CD8-positive, alpha-beta memory T cell (primary cell): ENCODE measurements at places on chromosomes 5 and 9.

GRCh38 chr5:83517072-83517687, 45.6 kb downstream of the VCAN start:
- H3K27ac ChIP-seq, result no peak overlapping the region
- no peaks in the 10 kb centered on the region for H3K36me3 ChIP-seq
- H3K27me3 ChIP-seq, result no peaks in the 10 kb centered on the region
- DNase-seq, result no peak
- H3K4me1 ChIP-seq, result no peaks in the 10 kb centered on the region

GRCh38 chr5:56126487-56127179, 106.5 kb downstream of the ANKRD55 start:
- H3K36me3 ChIP-seq, result no peaks in the 10 kb centered on the region
- no peak overlapping the region for H3K4me3 ChIP-seq
- peaks cover 47% of the 10 kb centered on the region for H3K4me1 ChIP-seq
- no peak for DNase-seq
- no peak overlapping the region for H3K27ac ChIP-seq
- no peaks in the 10 kb centered on the region for H3K27me3 ChIP-seq

- no peak for DNase-seq
- H3K27ac ChIP-seq, result no peak overlapping the region
- no peaks in the 10 kb centered on the region for H3K4me1 ChIP-seq
- H3K27me3 ChIP-seq, result no peaks in the 10 kb centered on the region
- no peaks in the 10 kb centered on the region for H3K36me3 ChIP-seq
Measured at GRCh38 chr5:35516271-35516670, 101.4 kb upstream of the SPEF2 start.

DNA sequence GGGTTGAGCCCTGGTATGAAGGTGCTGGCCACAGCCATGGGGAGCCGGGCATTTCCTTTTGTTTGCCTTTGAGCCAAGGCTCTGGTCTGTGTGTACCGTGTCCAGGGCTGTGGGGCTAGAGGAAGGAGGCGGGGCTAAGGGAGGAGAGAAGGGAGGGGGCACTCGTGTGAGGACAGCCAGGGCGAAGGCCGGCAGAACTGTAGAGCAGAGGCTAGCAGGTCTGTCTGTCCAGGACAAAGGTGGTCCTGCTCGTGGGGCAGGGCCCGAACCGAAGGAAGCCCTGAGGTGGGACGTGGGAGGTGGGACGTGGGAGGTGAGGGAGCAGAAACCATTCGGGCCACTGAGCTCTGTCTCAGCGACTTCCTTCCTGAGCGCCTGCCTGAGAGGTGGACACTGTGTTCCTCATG, 41.3 kb upstream of the TESK1 start:
- H3K36me3 ChIP-seq, result no peaks in the 10 kb centered on the region
- no peak for DNase-seq
- H3K27ac ChIP-seq, result no peak overlapping the region
- H3K4me1 ChIP-seq, result no peaks in the 10 kb centered on the region
- H3K4me3 ChIP-seq, result no peak overlapping the region

- DNase-seq, result no peak
- H3K27ac ChIP-seq, result no peak overlapping the region
Measured at GRCh38 chr5:64599226-64599625, 91.1 kb upstream of the SHISAL2B start.

DNA sequence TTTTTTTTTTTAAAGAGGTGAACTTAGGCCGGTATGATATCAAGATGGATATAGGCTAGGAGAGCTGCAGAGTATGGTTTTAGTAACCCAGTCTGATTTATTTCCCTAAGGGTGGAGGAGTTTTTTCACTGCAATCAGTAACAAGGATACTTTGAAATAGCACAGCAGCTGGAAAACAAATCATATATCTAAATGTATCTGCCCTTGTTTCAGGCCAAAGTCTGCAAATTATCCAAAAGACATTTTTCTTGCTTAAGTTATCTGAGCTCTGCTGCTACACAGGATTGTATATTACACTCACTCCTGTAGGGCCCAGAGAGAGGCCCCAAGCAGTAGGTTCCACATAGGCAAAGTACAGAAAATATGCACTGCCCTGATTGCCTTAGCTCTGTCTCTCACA, 222.4 kb downstream of the NTRK2 start:
- H3K27me3 ChIP-seq, result no peaks in the 10 kb centered on the region
- H3K4me1 ChIP-seq, result no peaks in the 10 kb centered on the region
- H3K4me3 ChIP-seq, result no peak overlapping the region

DNA sequence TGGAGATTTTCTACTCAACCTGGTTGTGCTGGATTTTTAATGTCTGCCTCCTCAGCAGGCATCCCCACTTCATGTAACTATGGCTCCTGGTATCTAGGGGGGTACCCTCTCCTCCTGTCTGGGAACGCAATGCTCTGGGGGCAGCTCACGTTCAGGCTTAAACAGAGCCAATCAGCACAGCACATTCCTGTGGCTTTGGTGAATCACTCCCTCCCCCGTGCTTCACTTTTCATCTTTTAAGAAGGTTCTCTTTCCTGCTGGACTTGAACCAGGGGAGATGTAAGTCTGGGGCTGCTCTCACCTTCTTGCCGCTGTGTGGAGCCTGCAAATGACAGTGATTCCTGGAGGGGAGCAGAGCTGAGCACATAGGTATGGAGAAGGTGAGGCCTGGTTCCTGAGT, 101.2 kb downstream of the MSX2 start:
- no peaks in the 10 kb centered on the region for H3K4me1 ChIP-seq
- no peak overlapping the region for H3K27ac ChIP-seq
- DNase-seq, result no peak
- H3K27me3 ChIP-seq, result no peaks in the 10 kb centered on the region
- no peaks in the 10 kb centered on the region for H3K36me3 ChIP-seq
- H3K4me3 ChIP-seq, result no peak overlapping the region

GRCh38 chr5:171821286-171821685, 35.7 kb downstream of the SMIM23 start:
- no peaks in the 10 kb centered on the region for H3K27me3 ChIP-seq
- DNase-seq, result no peak
- H3K4me1 ChIP-seq, result no peaks in the 10 kb centered on the region
- no peaks in the 10 kb centered on the region for H3K36me3 ChIP-seq

- H3K27ac ChIP-seq, result no peak overlapping the region
- DNase-seq, result no peak
- H3K36me3 ChIP-seq, result no peaks in the 10 kb centered on the region
- H3K4me3 ChIP-seq, result no peak overlapping the region
- H3K4me1 ChIP-seq, result no peaks in the 10 kb centered on the region
- no peaks in the 10 kb centered on the region for H3K27me3 ChIP-seq
Measured at GRCh38 chr9:33185858-33186257, 18.7 kb upstream of the B4GALT1 start.

- H3K27me3 ChIP-seq, result no peaks in the 10 kb centered on the region
- H3K36me3 ChIP-seq, result no peaks in the 10 kb centered on the region
- H3K27ac ChIP-seq, result peak overlapping the region; percentile 15
- DNase-seq, result no peak
- peaks cover 24% of the 10 kb centered on the region for H3K4me1 ChIP-seq
Measured at GRCh38 chr9:69760278-69760610, 433 bp upstream of the PTAR1 start.

GRCh38 chr9:134544388-134545214, 97.0 kb upstream of the COL5A1 start:
- H3K27ac ChIP-seq, result no peak overlapping the region
- H3K4me1 ChIP-seq, result no peaks in the 10 kb centered on the region
- no peaks in the 10 kb centered on the region for H3K27me3 ChIP-seq
- DNase-seq, result no peak
- no peaks in the 10 kb centered on the region for H3K36me3 ChIP-seq
- no peak overlapping the region for H3K4me3 ChIP-seq

GRCh38 chr5:130885691-130886090, 279.4 kb downstream of the HINT1 start:
- H3K4me3 ChIP-seq, result no peak overlapping the region
- peaks cover 3% of the 10 kb centered on the region for H3K27me3 ChIP-seq
- no peak for DNase-seq
- H3K27ac ChIP-seq, result no peak overlapping the region

DNA sequence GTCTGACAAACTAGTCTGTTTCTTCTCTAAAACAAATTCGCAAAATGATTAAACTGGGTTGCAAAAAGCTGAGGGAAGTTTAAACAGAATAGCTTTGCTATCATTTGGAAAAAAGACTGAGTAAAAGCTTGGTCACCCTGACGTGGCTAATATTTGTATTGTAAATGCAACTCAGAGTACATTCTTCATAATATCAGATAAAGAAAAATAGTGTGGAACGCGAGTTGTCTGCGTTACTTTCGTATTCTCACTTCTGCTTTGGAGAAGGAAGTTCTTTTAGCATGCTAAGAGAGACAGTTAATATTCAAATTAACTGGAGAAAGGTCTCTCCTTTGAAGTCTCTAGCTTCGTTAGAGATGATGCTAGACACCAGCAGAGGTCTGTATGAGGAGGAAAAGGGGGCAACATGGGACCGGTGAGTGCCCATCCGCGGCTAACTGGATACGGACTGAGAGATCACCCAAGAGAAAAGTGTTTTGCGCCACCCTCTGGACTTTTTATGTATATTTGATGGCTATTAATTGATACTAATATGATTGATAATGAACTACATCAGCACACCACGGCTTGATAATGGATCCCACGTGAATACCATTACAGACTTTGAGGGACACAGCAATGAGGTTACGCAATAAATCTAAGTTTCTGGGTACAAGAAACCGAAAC, 2.9 kb upstream of the CNTRL start:
- DNase-seq, result peak; percentile 27
- peak overlapping the region; percentile 72 for H3K4me3 ChIP-seq
- H3K27ac ChIP-seq, result peak overlapping the region; percentile 49
- H3K36me3 ChIP-seq, result no peaks in the 10 kb centered on the region
- peaks cover 27% of the 10 kb centered on the region for H3K4me1 ChIP-seq

DNA sequence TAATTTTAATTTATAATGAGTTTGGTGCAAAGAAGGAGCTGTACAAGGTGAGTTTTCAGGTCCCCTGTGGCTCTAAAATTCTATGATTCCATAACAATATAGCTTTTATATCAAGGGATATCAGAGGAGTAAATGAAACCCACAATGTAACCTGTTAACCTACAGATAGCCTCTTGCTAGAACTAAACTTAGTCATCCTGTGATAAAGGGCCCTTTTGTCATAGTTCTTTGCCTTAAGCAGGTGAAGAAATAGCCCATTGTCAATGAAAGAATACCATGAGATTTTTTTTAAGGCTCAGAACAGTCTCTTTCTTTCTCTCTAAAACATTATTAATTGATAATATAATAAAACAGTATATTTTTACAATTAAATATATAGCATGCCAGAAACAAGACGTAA, 127.8 kb downstream of the NFIB start:
- H3K27ac ChIP-seq, result no peak overlapping the region
- H3K36me3 ChIP-seq, result no peaks in the 10 kb centered on the region
- no peaks in the 10 kb centered on the region for H3K4me1 ChIP-seq
- H3K4me3 ChIP-seq, result no peak overlapping the region
- no peak for DNase-seq

- DNase-seq, result no peak
- peaks cover 30% of the 10 kb centered on the region for H3K4me1 ChIP-seq
- peaks cover 11% of the 10 kb centered on the region for H3K36me3 ChIP-seq
- H3K4me3 ChIP-seq, result no peak overlapping the region
Measured at GRCh38 chr9:129038109-129038852, 1.9 kb downstream of the MIGA2 start.

DNA sequence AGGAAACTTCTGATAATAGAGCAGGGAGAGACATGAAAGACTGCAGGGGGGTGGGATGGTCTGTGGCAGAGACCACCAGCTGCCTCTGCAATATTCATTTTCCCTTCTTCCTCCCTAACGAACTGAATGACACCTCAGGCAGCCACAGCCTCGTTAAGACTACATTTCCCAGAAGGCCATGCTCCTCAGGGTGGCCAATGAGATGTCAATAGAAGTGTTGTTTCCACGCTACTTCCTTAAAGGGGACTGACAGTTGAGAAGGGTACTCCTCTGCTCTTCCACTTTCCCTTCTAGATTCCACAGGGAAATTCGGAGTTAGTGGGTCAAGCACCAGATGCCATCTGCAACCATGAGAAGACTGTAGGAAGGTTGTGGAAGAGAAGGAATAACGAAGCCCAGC, 52.0 kb upstream of the DAPK1 start:
- no peak for DNase-seq
- H3K36me3 ChIP-seq, result no peaks in the 10 kb centered on the region
- no peaks in the 10 kb centered on the region for H3K27me3 ChIP-seq
- H3K4me3 ChIP-seq, result no peak overlapping the region
- H3K27ac ChIP-seq, result no peak overlapping the region

DNA sequence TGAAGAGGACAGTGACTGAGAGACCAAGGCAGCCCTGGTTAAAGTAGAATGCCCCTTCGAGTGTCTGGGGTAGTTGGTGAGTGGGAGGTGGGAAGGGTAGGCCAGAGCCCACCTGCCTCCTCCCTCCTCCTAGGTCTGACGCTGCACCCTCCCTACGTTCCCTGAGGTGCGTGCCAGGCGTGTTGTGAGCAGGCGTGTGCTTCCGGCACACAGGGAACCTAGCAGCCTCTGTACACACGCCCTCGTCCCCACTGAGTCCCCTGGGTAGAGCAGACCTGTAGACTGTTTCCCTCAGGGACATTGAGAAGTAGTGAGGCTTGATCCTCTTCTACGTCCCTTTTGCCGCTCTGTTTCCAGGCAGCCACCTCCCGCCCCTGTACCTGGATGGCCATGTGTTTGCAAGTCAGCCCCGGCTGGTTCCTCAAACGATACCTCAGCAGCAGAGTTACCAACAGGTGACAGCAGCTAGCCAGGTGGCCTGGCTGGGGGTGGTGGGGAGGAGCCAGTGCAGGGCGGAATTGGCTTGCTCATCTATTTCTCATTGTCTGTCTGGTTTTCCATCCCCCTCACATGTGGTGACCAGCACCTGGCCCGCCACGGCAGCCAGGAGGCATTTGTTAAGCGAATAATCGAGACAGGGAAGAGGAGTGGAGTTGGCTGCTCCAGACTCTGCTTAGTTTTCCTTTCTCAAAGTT, 16.8 kb upstream of the POMT1 start:
- H3K36me3 ChIP-seq, result peaks cover 86% of the 10 kb centered on the region
- no peak overlapping the region for H3K4me3 ChIP-seq
- H3K27ac ChIP-seq, result no peak overlapping the region
- H3K4me1 ChIP-seq, result no peaks in the 10 kb centered on the region
- no peaks in the 10 kb centered on the region for H3K27me3 ChIP-seq

GRCh38 chr5:103539376-103540330, 22.9 kb downstream of the NUDT12 start:
- no peaks in the 10 kb centered on the region for H3K36me3 ChIP-seq
- no peaks in the 10 kb centered on the region for H3K27me3 ChIP-seq
- H3K27ac ChIP-seq, result no peak overlapping the region
- H3K4me3 ChIP-seq, result no peak overlapping the region
- no peaks in the 10 kb centered on the region for H3K4me1 ChIP-seq
- DNase-seq, result no peak
